ENCODE measurements at places on chromosomes 12 and 14. TPM values are rescaled to one million over a fixed set of nuclear protein-coding genes. Genes with fewer than 3 reads are reported as not detected.

The UNC79 gene
- not detected for total RNA-seq

The TMPRSS12 gene
- not detected for total RNA-seq

The VRTN gene
- total RNA-seq = not detected

The ADAM20 gene
- total RNA-seq = 0.03 TPM

The SLC17A8 gene
- not detected for total RNA-seq

The ALX1 gene
- not detected for total RNA-seq

The TMEM30B gene
- total RNA-seq = not detected

The PSME2 gene
- total RNA-seq = 243 TPM

The A2ML1 gene
- total RNA-seq = not detected

The B4GALNT1 gene
- total RNA-seq = 34.1 TPM

The PGF gene
- 76.1 TPM for total RNA-seq

The KRT72 gene
- total RNA-seq = not detected
